ENCODE measurements at places on chromosomes 1 and 21.

DNA sequence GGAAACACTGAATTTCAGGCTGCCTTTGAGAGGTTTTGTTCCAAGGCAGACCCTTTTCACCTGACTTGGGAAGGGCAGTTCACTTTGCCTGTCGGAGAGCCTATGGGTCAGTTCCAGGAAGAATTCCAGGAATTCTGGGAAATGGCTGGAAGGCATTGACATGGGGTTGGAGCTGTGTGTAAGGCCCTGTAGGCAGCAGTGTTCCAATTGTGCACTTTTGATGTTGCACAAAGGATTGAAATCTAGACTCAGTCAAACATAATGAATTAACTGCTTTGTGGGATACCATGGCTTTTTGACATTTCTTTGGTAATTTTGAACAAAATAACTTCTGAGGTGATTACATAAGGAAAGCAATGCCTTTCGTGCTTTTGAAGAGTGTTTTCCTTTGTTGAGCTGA, 184.6 kb downstream of the SDCCAG8 start:
- DNase-seq: no peak

GRCh38 chr21:16488042-16488441, 758.3 kb downstream of the USP25 start:
- DNase-seq: no peak

- DNase-seq: peak; percentile 58
Measured at GRCh38 chr1:99749504-99750347, 16.7 kb downstream of the FRRS1 start.

- no peak for DNase-seq
Measured at GRCh38 chr1:204345438-204345841, 14.3 kb downstream of the PLEKHA6 start.

GRCh38 chr21:46368533-46369285, 44.8 kb downstream of the PCNT start:
- DNase-seq: no peak

DNA sequence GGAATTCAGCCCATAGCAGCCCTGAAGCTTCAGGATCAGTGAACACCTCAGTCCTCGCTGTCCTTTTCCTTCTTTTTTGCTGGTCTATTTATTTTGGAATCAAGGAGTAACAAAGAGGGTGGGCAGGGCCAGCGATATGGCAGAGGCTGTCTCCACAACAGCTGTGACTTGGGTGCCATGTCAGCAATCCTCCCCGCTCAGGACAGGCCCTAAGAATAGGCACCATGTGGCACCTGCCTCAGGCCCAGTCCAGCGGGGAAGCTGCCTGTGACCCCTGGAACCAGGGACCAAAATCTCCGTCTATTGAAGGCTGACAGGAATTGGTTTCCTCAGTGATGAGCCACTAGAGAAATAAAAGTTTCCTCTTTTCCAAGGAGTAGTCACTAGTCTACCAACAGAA, 58.6 kb upstream of the TNR start:
- no peak for DNase-seq

DNA sequence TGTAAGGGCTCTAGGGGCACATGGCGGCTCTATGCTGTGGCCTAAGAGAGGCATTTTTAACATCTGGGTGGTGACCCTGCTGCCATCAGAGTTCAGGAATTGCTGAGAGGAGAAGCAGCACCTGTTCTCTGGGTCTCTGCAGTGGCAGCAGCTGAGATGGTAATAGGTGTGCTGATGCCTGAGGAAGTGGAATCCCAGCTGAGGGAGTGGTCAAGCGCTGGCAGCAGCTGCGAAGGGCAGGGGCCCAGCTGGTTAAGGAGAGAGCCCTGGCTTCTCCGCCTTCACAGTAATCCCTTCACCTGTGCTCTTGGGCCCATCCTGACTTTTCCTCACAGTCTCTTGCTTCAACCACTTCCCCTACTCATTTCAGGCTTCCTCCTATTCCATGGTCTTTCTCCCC, 39.8 kb downstream of the GJA5 start:
- DNase-seq: no peak

- no peak for DNase-seq
Measured at GRCh38 chr21:33411949-33412430, 8.8 kb downstream of the IFNGR2 start.

GRCh38 chr1:15100121-15100879, 53.2 kb upstream of the TMEM51 start:
- no peak for DNase-seq

DNA sequence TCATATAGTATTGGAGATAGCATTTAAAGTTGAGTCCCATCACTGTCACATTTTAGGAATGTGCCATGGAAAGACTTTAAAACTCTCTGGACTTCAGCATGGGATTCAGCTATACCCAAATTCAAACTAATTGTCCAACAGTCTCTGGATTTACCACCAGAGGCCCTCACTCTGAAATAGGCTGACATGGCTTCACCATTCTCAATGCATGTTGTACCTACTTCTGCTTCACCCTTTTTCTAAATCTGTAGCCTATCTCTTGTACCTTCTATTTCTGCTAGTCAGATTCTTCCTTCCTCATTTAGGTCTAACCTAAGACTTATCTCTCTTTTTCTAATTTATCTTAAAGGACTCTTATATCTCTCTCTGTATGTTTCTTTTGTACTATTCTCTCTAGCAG, 512.7 kb upstream of the ZRANB2 start:
- DNase-seq: no peak

DNA sequence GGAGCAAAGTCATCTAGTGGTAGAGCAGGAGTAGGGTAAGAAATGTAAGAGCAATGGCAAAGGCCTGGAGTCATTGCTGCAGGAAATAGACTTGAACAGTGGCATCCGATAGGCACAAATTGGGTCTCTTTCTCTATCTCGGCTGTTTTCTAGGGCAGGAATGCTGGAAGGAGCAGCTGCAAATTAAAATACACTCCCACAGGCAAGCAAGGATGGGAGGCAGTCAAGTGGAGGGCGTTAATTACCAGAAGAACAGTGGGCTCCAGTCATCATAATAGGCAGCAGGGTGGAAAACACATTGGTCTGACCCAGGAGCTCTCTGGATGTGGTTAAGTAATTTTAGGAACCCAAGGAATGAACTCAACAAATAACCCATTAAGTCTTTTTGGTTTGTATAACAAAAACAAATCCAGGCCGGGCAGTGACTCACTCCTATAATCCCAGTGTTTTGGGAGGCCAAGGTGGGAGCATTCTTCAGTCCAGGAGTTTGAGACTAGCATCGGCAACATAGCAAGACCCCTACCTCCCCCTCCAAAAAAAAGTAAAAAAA, 7.8 kb upstream of the TDRD5 start:
- DNase-seq: no peak

DNA sequence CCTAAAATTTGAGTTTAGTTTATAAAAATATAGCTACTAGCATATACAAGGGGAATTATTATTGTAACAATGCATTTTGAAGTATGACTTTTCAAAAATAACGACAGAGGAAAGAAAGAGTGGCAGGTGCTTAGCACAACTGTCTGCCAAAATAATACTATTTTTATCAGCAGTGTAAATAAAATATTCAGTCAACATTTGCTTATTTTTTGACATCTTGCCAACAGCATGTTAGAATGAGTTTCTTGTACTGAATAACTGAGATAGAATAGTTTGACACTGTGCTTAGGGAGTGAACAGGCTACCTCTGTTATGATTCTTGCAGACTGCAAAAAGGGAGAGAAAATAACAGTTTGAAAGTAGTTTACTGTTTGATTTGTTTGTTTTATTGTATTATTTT, 909.8 kb downstream of the BRINP3 start:
- DNase-seq: no peak

- DNase-seq: no peak
Measured at GRCh38 chr1:211741788-211742187, 66.4 kb upstream of the NEK2 start.

- no peak for DNase-seq
Measured at GRCh38 chr1:26797627-26798026, 9.9 kb downstream of the PIGV start.

DNA sequence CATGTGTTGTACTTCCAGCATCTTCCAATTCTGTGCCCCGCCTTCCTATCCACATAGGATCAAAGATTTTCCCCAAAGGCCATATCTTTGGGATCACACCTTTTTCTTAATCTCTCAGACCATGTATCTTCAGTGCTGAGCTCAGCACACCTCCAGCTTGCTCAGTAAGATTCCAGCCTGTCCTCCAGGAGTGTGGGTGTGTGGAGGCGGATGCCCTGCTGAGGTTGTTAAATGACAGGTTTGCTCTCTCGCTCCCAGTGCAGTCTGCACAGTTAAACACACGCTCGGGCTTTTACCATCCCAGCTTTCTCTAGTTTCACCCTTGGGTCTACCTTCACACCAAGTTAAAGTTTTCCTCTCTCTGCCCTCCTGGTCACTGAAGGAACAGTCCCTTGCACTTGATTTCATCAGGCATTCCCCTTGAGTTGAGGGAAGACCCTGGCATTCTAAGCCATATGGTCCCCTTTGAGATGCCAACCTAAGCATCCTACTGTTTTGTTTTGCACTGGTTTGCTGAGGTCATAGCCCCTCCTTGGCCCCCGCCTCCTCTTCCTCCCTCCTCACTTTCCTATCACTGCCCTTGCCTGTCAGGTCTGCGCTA, 13.7 kb downstream of the MYOG start:
- no peak for DNase-seq

- no peak for DNase-seq
Measured at GRCh38 chr21:22679207-22679606, 1681.0 kb downstream of the NCAM2 start.
